ENCODE measurements at places on chromosomes 7 and 10.

DNA sequence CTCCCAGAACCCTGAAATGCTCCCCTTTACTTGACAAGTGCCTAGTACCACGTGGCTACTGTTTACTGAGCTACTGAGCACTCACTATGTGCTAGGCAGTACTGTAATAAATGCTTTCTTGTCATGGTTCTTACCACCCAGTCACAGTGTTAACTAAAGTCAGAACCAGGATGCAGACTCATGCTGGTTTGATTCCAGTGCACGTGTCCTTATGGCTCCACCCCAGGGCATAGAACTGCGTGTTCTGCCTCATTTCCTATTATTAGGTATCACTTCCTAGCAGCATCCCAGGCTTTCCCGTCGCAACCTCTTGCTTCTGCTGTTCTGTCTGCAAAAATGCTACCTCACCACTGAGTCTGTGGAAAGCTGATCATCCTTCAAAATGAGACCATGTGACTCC is 71.7 kb upstream of the DOCK1 start:
- DNase-seq, result no peak

DNA sequence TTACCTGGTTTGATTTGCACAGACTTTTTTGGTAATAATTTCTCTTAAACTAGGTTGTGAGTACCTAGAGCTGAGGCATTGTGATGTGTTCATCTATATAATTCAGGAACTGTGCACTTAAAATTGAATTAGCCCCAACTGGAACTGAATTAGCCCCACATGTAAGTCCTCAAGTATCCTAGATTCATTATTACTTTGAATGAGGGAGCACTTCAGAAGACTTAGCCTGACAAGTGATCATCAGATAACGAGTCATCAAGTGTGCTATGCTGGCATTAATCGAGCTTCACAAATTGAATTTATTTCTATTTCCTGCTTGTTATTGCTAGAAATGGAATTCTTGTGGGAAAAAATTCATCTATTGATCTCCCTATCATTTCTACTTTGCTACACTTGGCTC is 323.4 kb upstream of the SEMA3D start:
- DNase-seq, result no peak

DNA sequence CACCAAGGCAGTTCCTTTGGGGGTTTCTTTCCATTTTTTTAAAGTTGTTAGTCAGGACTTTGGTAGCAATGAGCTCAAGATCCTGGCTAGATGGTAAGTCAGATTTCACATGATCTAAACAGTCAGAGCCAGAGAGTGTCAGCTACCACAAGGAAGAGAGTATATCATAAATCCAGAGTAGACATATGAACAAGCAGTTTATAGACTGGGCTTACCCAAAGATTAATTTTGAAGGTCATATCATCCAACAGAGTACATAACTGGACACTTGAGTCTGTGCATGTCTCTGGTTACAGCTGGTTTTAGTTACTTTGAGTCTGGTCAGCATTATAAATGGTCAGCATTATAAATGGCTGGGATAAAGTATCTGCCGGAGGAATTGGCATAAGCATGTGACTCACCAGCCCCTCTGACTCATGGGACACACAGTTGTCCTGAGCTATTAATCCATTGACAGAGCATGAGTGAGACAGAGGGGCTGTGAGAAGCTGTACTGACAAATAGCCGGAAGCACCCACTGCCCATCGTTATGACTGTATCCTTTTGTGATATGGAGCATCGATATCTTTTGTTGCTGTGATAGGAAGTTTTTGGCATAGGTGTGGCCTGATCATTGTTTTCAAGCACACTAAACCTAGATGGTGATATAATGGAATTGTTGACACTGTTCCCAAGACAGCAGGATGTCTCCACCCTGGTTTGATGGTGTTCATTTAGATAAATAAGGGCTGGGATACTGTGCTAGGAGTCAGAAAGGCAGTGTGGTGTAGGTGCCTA is 19.3 kb downstream of the PPP1R3C start:
- DNase-seq, result no peak

GRCh38 chr7:33107136-33108066 is 1.8 kb downstream of the RP9 start:
- no peak for DNase-seq

DNA sequence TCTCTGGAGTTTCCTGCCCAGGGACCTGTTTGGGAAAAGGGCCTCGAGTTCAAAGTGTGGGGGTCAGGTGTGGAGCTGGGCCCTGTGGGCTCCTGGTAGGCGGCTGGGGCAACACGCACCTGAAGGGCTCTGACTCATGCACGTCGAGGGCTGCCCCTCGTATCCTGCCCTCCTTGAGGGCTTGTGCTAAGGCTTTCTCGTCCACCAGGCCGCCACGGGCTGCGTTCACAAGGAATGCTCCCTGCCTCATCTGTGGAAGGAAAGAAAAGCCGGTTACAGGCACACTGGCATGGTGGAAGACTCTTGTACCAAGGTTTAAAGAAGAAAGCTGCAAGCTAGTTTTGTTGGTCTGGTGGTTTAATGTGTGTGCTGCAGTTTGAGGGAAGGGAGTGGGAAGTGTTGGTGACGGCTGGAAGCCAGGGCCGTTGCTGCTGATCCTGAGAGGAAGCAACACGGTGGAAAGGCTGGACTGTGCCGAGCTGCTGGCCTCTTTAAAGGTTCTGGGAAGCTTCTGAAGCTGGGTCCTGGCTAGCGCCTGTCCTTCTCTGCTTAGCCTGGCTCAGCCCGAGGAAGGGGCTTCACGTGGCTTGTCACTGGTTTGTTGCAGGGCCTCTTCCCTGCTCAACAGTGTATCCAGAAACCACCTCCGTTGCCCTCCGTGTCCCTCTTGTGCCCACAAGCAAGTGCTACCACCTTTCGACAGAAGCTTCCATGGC is 52.0 kb downstream of the ZRANB1 start:
- no peak for DNase-seq

GRCh38 chr10:18406136-18406535 is 245.3 kb downstream of the NSUN6 start:
- no peak for DNase-seq

DNA sequence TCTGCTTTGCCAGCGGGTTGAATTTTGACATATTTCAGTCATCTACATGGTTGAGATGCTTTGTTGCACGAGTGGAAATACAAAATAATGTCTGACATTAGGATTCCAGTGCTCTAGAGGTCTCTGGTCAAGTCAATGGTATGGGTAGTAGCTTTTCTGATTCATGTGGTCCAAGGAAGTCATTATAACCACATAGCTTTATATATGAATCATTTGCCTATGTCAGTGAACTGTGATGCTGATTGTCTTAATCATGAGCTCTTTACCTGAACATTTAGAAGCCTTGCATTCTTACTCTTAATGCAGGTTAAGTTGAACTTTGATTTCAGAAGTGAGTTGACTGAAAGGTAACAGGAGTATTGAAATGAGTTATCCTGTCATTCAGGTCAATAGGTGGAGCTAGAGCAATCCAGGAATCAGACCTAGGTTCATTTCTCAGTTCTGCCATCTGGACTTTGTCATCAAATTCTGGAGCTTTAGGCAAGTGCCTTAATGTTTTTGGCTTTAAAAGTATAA is 3.3 kb downstream of the MAPK8 start:
- no peak for DNase-seq

DNA sequence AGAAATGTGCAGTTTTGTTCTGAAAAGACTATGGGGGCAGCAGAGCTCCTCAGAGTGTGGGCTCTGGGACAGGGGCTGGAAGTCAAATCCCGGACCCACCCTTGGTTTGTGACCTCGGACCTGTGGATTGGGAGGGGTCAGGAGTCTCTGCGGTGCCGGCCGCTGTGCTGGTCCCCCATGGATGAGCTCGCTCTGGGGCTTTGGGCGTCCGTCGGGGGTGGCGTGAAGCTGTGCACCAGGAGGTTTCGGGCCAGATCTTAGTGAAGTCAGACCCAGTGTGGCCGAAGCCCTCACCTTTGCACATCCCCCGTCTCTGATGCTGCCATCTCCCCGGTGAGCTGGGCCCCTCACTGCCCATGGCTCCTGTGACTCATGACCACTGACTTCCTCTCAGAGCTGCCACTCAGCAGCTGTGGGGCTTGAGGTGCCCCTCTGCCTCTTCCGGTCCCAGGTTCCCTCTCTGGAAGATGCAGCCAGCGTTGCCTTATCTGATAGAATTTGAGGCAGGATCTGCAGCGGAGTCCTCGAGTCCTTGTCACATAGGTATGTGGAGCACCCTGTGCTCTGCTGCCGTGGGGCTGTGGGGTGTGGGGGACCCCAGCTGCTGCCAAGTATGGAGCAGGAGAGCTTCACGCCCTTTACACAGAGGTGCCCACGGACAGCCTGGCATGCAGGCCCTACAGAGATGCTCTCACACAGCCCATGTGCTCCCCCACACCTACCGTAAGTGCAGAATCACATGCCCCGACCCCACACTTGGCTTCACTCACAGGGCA is 11.4 kb upstream of the SCART1 start:
- no peak for DNase-seq

GRCh38 chr7:70566671-70567070 is 565.3 kb upstream of the GALNT17 start:
- DNase-seq, result no peak

- DNase-seq, result no peak
Measured at GRCh38 chr7:73969991-73970390, 58.0 kb upstream of the ELN start.

- DNase-seq, result no peak
Measured at GRCh38 chr7:82410461-82410860, 33.1 kb downstream of the CACNA2D1 start.

GRCh38 chr7:21850531-21851285 is 95.0 kb downstream of the CDCA7L start:
- no peak for DNase-seq

DNA sequence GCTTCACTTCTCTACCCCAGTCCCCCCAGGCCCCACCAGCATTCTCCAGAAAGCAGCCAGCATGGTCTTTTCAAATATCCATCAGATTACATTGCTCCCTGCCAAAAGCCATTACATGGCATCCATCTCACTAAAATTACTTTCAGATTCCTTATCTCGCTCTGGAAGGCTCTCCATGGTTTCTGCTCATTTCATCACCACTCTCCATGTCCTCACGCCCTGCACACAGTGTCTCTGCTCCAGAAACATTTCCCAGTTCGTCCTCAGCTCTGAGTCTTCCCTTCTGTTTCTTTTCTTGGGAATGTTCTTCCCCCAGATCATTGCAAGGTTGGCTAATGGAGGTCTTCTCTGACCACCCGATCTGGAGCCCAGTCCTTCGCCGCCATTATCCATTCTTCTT is 499.1 kb downstream of the KCNMA1 start:
- DNase-seq, result no peak

DNA sequence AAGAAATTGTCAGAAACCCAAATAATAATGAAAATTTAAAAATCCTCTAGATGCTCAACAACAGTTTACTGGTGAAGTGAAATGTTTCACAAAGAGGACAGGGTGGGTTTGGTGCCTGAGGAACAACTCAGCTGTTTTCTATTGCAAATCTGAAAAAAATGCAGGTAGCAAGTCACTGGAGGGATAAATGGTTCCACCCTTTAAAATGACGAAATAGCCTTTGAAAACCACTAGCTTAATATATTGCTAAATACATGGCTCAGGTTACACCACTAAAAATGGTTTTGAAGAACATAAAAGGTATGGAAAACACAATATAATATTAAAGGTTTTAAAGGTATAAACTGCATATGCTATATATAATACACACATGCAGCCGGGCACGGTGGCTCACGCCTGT is 69.5 kb downstream of the LMBR1 start:
- no peak for DNase-seq

DNA sequence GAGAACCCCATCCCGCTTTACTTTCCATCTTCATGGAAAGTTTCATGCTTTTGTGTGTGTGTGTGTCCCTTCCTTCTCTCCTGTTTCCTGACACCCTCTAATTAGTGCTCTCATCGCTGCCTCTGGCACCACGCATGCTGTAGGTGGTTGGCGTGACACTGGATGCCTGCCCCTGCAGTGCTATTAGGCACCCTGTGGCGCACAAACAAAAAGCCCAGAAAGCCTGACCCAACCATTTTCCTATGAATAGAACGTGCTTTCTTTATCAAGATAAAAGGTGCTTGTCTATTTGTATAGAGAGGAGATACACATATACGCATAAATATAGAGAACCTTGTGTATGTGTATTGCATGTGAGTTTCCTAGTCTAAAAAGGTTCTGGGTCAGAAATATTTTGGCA is 120.8 kb upstream of the CDCA7L start:
- no peak for DNase-seq

DNA sequence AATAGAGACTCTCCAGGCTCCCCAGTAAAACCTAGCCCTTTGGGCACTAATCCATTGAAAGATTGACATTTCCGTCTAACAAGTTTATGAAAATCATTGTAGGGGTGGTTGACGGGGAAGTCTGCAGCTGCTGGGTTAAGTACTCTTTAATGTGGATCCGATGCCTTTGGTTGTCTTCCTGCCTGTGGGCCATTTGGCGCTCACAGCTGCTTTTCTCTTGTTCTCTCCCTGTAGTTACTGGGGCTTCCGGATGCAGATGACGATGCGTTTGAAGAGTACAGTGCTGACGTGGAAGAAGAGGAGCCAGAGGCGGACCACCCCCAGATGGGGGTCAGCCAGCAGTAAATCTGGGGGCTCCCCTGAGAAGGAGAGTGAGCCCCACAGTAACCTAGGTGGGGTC is 22.4 kb downstream of the MTURN start:
- DNase-seq, result no peak

GRCh38 chr10:1375346-1376170 is 319.4 kb downstream of the WDR37 start:
- no peak for DNase-seq

DNA sequence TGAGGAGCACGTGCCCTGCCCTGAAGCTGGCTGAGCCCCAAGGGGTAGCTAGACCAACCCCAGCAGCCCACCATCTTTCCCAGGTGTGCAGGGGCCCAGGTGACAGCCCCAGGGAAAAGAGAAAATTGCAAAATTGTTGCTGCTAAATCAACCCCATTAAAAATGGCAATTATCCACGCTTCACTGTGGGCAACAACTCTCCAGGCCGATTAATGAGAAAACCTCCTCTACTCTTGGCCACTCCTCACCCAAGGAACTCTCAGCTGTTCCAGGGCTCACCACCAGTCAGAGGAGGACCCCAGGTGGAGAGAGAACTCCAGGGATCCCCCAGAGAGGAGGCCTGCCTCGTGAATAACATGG is 516.1 kb upstream of the MGMT start:
- no peak for DNase-seq

GRCh38 chr7:4343272-4344247 is 338.5 kb upstream of the FOXK1 start:
- DNase-seq, result no peak

GRCh38 chr10:23968301-23968700 is 240.6 kb upstream of the KIAA1217 start:
- no peak for DNase-seq

GRCh38 chr7:120307991-120308545 is 35.1 kb downstream of the KCND2 start:
- no peak for DNase-seq

- DNase-seq, result no peak
Measured at GRCh38 chr7:115299397-115300037, 377.6 kb downstream of the MDFIC start.

DNA sequence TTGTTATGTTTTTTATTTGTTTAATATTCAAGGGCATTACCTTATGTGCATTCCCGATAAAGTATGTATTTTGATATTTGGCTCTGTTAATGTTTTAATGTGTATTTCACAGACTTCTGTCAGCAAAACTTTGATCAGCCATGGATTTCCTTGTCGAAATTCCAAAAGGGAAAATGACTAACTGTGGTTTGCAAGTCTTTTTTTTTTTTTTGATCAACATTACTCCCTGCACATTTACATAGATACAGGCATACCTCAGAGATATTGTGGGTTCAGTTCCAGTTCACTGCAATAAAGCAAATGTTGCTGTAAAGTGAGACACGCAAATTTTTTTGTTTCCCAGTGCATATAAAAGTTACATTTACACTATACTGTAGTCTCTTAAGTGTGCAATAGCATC is 351.9 kb downstream of the CXCL12 start:
- no peak for DNase-seq

All from stimulated activated CD4-positive, alpha-beta T cell treated with anti-CD3 and anti-CD28 coated beads, Interleukin-15, amount 100 ng/mL, for 48 hours (primary cell).